Germinal center (tissue), 1 donor: ENCODE measurements at places on chromosomes 2 and 18.

- DNase-seq: no peak
These were observed 468.7 kb upstream of the CDH7 start for GRCh38 chr18:65282096-65282495.

DNA sequence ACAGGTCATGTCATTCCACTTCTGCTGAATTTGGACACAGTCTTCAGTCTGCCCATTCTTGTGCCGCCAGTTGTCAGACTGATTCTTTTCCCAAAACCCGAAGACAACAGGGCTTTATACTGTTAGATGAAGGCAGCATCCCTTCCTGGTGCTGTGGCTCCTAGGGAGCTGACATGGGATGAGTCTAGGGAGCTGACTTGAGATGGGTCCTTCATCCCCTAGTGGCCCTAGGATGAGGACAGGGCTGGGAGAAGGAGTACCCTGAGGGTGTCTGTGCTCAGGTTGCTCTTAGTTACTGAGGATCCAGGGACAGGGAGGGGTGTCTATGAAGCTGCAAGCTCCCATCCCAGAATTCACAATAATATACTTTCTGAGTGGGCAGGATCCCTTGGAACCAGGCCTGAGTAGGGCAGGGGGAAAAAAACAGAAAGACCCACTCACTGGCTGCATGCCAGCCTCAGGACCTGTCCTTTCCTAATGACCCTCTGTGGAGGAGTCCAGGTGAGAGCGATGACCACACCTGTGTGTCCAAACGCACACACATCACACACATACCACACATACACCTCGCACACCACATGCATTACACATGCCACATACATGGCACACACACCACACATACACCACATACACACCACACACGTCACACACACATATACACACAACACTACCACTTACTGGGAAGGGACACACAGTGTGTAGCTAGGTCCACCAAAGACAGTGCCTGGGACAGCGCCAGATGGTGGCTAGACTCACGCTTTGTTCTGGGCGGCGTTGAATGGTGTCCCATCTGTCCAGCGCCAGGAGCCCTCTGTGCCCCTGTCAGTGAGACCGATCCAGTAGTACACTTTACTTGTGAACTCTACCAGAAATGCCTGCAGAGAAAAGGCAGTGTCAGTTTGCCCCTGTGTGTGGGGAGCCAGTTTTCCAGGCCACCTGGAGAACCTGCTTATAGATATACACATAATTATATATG lies 11.1 kb downstream of the CLEC4F start:
- no peak for DNase-seq

GRCh38 chr18:29494371-29494770 lies 1317.4 kb upstream of the CDH2 start:
- DNase-seq: no peak

DNA sequence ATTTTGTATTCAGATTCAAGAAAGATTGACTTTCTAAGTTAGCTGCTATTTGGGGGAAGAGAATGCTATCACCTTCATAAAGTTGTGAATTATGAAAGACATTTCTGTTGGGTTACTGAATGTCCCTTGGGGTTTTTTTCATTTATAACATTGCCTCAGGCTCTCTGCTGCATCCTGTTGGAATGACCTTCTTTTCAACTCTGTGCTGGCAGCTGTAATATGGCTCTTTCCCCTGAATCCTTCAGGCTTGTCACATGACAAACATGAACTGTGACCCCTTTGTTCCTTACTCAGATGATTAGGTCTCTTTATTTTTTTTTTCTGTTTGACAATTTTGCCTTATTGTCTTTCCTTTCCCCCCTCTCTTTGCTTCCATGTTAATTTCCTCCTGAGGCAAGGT lies 159.8 kb downstream of the TAF4B start:
- DNase-seq: no peak

GRCh38 chr18:54828281-54828881 lies at the start of gene RAB27B:
Gene RAB27B (plus strand): TSS chr18:54828477. CDS start chr18:54877586, 49,109 bp downstream.
- no peak for DNase-seq

DNA sequence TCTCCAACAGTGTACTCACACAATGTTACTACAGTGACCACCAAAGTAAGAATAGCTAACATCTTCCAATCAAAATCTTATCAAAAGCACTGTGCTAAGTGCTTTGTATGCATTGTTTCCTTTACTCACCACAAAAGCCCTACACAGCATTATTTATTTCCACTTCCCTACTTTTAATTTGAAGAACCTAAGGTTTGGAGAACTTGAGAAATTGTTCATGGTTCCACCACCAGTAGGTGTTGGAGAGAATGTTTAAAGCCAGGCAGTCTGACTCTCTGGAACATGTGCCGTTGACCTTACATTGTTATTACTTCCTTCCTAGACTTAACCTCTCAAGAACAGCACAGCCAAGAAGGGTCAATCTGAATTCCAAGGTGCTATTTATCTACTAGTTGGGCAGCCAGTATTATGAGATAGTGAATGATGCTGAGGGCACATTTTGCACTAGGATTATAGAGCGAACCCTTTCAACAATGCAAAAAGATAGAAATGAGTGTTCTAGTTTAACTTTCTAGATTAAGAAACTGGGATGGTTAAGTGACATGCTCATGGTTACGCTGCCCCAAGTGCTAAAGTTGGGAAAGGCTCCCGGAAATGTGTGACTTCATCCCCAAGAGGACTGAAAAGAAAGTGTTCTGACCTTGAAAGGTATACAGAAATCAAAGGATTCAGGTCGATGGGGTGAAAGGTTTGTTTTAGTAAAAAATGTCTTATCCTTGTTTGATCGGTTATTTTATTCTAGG lies 55.2 kb upstream of the FAM136A start:
- DNase-seq: no peak

DNA sequence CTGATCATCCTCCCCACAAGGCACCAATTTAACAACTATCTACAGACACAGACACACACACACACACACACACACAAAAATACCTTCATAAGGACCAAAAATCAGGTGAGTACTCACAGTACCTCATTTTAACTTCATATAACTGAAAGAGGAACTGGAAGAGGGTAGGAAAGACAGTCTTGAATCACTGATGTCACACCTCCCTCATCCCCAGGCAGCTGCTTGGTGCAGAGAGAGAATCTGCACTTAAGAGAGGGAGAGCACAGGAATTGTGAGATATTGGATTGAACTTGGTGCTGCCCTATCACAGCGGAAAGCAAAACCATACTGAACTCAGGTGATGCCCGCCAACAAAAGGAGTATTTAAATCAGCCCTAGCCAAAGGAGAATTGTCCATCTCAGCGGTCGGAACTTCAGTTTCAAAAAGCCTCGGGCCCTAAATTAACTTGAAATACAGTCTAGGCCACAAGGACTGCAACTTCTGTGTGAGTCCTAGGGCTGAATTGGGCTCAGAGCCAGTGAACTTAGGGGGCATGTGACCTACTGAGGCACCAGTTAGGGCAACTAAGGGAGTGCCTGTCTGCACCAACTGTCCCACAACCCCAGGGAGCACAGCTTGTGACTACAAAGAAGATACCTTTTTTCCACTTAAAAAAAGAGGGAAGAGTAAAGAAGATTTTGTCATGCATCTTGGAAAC lies 211.1 kb downstream of the LRATD1 start:
- DNase-seq: no peak

GRCh38 chr2:234273887-234274584 lies 222.8 kb downstream of the ARL4C start:
- no peak for DNase-seq

DNA sequence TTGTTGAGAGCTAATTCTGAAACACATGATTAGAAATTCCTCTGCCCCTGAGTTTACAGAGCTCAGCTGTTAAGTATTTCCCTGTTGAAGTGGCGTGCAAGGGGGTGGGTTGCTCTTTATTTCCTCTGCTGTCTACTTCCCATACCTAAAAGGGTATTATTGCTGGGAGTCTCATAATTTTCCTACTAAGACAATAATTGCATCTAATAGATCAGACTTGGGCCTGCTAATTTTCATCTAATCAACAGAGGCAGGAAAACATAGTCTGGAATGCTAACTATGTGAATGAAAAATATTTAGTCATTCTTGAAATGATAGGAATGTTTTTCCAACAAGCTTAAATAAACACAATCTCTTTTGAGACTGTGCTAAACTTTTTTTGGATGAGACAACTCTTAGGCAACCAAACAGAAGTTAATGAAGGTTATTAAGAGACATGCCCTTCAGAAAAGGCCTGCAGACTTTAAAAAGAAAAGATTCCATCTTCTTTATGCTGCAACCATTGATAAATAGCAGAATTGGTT lies 111.4 kb downstream of the FEZ2 start:
- no peak for DNase-seq

DNA sequence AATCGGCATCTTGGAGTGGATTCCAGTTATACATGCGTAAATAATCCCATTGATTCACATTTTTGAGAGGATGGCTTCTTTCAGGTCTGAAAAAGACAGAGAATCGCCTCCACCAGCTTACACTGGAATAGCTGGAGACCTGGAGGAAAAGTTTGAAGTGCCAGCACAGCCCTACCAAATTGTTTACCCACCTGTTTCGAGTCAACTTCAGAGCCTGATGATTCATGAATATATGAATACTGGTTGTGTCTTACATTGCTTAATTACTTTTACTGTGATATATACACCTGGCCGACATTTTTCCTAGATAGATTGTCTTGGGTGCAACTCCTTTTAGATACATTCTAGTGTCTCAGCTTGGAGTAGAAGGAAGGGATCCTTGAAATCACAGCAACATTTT lies 335 bp upstream of the NCKAP5 start:
- no peak for DNase-seq

GRCh38 chr2:197205585-197206215 lies 104.9 kb downstream of the ANKRD44 start:
- peak; percentile 56 for DNase-seq

- peak; percentile 35 for DNase-seq
These were observed 51.9 kb downstream of the CACNB4 start for GRCh38 chr2:152046940-152047339.

DNA sequence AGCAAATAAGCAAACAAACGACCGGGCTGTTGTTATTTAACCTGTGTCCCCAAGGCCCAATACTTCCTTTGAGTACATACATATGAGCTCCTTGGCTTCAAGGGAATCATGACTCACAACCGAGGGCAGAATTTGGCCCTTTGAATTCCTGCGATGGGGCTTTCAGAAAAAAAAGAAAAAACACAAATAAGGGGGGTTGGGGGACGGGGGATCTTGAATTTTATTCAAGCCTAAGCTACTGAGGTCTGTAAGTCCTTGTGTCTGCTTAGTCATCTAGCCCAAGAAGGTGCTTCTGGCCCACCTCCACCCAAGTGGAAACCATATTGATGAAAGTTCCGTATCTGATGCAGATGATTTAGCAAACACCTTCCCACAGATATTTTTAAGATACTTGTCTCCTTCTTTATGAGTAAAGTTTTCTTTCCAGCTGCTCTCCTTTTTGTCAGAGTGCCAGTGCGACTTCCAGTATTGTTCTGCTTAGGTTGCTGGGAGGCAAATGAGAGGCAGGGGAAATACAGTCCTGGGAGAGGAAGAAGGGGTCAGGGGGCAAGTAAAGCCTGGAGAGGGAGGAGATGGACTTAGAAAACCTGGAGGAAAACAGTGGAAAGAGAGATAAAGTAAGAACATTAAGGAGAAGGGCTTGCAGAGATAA lies 169.6 kb downstream of the ZEB2 start:
- DNase-seq: no peak

GRCh38 chr2:181627545-181627944 lies 29.4 kb downstream of the CERKL start:
- DNase-seq: no peak
